Activated naive CD4-positive, alpha-beta T cell treated with anti-CD3 and anti-CD28 coated beads, Interleukin-2, amount 50 U/mL, for 16 hours (primary cell): ENCODE measurements at places on chromosomes 16 and 17.

- no peak for DNase-seq
Observed at GRCh38 chr17:67015001-67015400, 29.4 kb upstream of the CACNG1 start.

- no peak for DNase-seq
Observed at GRCh38 chr17:50203086-50203485, 1.7 kb upstream of the COL1A1 start.

DNA sequence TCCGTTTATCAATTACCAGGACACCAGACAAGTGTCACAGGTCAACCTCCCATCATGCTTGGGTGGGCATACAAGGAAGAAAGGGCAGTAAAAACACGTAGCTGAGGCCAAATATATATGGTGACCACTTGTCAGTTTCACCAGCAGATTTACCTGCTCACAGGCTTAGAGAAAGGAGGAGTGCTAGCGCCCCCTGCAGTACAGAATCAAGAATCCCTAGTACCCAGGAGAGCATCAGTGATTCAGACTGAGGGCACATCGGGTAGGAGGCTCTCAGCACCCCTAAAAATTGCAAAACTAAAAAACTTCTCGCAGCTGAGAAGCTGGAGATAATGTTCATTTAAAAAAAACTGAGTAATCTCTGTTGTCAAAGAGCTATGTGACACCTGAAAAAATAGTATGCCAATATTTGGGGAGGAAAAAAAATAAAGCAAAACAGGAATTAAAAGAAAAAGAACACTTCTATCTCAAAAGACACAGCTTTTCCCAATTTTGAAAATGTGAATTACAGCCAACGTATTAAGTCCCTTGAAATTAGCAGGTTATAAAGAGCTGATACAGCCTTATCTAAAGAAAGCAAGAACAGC lies 21.2 kb upstream of the MON1B start:
- no peak for DNase-seq

DNA sequence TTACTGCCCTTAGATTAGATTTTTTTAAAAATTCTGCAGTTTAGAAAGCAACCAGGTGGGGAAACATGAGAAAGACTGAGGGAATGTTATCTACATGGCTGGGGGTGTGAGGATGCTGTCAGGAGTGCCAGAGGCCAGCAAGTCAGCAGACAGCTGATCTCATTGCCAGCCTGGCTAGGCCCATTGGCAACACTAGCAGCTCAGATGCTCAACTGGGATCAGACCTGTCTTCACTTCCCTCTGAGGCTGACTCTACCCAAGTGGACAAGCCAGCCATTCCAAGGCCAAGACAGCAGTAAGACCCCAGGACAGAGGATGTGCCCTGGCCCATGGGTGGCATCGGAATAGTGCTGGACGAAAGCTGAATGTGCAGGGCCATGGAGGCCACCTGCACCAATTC lies 96.2 kb downstream of the TMEM132E start:
- no peak for DNase-seq

- DNase-seq: no peak
Observed at GRCh38 chr17:15462976-15463772, 4.2 kb downstream of the CDRT4 start.

DNA sequence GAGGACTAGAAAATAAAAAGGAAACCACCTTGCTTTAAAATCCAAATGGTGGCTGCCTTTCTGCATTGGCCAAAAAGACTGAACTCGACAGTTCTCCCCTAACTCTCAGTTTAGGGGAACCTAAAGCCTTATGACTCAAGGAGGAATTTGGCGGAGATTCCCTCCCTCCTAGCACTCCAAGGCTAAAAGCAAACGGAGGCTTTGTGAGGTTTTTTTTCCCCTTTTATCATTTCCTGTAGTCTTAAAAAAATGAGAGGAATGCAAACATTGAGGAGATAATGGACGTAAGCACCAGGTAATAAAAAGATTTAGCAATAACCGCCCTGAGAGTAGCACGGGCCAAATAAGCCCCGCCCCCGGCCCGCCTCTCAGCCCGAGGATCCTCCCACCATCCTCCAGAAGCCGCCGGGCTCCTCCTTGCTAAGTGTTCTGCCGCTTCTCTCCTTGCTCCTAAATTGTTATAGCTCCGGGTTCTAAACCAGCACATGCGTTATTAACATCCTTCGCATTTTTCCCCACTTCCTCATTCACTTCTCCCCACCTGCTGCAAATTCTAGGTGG lies 5.8 kb upstream of the KIFC3 start:
- peak; percentile 63 for DNase-seq

GRCh38 chr16:28986492-28986891 lies 1.6 kb downstream of the LAT start:
- peak; percentile 20 for DNase-seq
